ENCODE measurements at places on chromosomes 11 and 22.

GRCh38 chr11:60377401-60378136 is 763 bp upstream of the MS4A7 start:
- no peak for DNase-seq

- DNase-seq: no peak
These were observed 20.3 kb downstream of the MMP20 start for GRCh38 chr11:102604875-102605274.

DNA sequence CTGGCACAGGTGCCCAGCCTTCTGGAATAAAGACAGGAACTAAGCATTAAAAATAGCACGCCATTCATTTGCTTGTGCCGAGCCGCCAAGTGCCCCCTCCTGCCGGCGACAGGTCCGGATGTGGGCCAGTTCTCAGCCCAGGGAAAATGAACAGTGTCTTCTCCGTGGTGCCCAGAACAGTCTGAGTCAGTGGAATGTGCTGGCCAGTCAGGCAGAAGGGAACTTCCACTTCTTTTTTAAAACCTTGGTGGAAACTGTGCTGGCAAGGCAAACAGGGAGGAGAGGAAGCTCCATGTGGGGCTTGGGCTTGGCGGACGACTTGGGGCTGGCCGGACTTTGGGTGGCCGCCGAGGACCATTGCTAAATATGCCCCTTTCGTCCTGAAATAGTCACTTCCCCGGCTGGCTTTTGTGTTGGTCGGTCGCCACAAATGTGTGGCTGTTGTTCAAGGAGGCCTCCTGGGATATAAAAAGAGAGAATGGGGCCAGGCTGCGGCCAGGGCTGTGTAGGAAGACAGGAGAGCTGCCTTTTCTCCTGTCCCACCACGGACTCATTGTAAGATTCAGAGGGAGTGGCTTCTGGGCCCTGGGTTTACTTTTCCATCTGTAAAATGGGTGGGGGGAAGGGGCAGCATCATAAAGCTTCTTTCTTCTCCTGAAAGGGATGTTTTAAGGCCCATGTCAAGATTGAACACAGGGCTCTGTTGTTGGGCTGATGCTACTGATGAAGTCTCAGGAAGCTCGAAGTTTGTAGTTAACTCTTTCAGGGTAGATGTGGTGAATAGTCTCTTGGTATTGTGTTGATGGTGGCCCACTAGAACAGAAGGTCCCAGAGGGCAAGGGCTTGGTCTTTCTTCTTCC is 101.0 kb downstream of the PTPRJ start:
- DNase-seq: no peak

- peak; percentile 87 for DNase-seq
These were observed 83.5 kb downstream of the CTTN start for GRCh38 chr11:70481625-70482528.

DNA sequence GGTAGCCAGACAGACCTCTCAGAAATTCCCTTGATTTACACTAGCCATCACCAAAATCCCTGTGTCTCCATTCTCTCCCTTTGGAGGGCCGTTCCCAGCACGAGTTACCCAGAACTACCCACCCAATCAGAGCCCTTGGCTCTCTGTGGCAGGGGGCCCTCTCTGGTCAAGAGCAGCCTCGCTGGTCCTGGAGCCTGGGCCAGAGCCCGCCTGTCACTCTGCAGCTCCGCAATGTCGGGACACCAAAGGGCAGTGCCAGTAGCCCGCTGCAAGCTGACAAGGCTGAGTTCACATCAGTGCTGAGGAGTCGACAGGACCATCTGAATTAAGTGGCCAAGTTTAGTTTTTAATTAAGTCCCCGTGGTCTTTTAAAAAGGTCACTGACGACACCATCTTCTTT is 241.6 kb downstream of the ST3GAL4 start:
- no peak for DNase-seq

GRCh38 chr11:9201372-9202162 is 63.6 kb downstream of the DENND5A start:
- DNase-seq: no peak

DNA sequence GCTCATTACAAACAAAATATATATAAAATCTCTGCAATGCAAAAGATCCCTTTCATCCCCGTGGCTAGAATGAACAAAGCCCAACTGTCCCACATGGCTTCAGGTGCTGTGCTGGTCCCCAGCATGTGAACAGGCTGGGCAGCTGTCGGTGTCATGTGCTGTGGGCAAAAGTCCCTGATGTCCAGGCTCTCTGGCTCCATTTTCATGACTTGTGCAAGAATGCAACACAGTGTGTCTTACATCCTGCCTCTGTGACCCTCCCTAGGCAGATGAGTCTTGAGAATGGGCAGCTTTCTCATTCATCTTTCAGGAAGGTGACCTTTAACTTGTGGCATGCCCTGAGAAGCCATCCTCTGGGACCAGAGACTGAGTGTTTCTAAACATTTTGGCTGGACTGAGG is 14.5 kb downstream of the GUCD1 start:
- DNase-seq: no peak

GRCh38 chr11:60915248-60915914 is 1.4 kb downstream of the TMEM109 start:
- DNase-seq: peak; percentile 56

DNA sequence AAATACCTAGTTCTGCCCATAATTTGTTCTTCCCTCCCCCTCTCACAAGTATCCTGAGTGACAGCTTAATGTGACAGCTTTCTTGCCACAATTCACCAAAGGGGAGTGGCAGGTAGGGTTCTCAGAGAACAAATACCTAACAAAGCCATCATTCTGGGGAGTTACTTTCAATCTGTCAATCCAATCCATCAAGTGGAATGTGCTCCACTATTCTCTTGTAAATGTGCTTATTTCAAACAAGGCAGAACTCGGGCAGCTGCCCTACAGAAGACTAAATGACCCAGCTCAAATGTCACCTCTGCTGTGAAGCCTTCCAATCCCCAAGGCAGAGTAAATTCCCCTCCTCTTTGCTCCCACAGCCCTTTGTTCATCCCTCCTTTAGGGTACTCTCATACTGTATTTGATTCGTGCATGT is 27.8 kb downstream of the LGR4 start:
- no peak for DNase-seq

DNA sequence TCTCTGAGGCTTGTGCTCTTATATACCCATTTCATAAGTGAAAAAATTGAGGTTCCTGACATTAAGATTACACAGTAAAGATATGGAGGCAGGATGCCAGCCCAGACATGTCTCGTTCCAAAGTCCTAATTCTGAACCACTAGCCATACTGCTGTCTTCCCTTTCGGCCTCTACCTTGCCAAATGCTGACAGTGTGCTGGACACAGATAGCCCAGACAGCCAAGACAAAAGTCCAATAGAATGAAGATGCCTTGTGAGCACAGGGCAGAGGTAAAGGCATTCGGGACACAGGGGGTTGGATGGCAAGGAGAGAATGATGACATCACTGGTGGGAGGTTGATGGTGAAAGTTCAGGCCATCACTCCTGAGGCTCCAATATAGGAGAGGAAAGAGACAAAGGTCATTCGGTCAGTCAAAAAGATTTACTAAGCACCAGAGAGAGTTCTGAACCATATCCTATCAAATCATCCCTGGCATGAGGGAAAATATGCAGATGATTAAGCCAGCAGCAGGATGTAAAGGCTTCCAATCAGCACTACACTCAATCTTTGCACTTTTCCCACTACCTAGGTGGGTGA is 174.0 kb upstream of the MTMR2 start:
- DNase-seq: peak; percentile 50

DNA sequence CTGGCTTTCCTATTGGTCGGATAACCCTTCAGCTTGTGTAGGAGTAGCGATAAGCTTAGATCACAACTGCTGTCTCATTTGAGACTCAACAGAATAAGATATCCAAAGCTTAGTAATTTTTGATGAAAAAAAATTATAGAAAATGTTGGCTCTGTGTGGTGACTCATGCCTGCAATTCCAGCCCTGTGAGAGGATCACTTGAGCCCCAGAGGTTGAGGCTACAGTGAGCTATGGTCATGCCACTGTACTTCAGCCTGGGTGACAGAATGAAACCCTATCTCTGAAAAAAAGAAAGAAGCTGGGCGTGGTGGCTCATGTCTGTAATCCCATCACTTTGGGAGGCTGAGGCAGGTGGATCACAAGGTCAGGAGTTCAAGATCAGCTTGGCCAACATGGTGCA is 55.6 kb upstream of the RRM1 start:
- peak; percentile 55 for DNase-seq

DNA sequence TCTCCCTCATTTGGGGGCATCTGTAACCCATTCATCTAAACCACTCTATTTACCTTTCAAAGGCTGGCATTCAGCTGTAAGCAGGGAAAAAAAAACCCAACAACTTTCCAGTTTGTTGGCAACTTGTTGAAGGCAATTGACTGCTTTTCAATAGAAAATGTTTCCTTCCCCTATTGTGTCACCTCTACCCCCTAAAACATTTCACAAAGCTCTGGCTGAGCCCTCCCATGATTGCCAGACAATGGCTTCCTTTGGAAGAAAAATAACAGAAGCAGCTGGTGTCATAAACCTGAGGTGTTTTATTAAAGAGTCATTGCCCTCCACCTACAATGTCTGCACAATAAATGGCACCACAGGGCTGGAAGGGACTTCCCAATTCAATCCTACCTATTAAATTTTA is 22.1 kb upstream of the PSMA1 start:
- DNase-seq: no peak

Measured in HCEC 1CT (cell line).